AG09309 (cell line): ENCODE measurements at places on chromosomes 16 and 17.

DNA sequence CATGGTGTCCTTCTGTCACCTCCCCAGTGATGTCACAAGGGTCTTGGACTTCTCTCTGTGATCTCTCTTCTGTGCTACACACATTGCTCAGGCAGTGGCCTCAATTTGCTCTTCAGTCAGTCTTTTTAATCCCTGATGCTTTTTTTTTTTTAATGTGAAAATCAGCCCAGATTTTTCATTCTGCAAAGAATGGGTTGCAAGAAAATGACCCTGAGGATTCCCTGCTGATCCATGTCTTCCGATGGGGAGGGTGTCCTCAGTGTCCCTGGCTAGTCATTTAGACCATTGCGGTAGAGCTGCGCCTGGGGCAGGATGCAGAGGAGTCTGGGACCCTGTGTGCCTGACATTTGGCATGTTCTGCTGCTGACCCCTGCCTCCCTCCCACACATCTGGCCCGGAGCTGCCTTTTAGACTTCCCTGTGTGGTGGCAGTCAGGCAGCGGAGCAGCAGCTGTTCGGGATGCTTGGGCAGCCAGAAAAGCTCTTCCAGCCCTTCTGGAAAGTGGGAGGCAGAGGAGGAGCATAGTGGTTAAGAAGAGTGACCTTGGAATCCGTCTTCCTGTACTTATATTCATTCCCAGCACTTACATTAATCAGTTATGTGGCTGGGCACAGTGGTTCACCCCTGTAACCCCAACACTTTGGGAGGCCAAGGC lies 12.3 kb downstream of the GPT2 start:
- no peak for DNase-seq

DNA sequence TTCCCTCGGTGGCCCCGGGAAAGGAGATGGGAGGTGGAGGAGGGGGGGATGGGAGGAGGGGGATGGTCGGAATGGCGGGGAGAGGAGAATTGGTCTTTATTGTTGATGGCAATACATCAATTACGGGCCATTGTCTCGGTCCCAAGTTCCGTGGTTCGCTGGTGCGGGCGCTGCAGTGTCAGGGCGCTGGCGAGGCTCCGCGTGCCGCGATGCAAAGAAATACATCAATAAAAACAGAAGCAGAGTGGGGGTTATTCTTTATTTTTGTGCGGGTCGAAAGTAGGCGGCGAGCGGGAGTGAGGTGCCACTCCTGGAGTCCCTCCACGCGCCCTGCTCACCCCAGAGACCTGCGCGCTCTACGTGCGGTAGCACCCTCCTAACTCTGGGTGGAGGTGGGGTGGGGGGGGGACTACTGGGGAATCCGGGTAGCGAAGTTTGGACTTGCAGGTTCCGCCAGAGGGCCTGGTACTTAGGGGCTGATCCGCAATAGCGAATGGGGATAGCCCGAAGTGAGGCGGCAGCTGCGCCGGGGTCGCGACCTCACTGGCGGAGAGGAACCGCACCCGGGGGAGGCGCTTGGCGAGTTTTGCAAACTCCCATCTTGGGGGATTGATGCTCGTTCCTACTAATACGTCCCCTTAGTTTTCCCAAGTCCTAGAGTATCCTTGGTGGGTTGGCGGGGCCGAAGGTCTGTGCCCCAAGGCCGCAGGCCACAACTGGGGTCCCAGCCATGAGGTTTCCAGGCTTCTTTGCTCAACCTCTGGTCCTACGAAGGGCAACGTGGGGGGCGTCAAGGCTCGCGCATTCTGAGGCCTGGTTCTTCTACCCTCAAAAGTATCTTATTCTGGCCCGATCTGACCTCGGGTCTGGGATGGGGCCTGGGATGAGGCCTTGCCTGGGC lies 3.5 kb upstream of the SALL1 start:
- DNase-seq, result no peak

- DNase-seq, result no peak
Measured at GRCh38 chr17:80166446-80166845, 3.4 kb upstream of the CARD14 start.

DNA sequence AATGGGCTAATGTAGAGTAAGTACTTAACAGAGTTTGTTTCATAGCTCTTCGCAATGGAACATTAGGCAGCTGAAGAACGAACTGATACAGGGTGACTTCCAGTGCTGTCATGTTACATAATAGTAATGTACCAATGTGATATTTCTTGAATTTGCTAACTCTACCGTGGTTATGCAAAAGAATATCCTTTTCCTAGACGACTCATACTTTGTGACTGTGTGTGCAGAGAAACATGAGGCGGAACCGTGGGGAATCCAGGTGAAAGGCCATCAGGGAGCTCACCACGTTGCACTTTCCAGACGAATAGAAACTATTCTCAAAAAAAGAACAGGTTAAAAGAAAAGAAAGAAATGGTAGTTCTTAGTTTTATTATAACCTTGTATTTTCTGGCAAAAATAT lies 13.2 kb downstream of the NOB1 start:
- DNase-seq, result no peak
